Suppressor macrophage treated with lipopolysaccharide for 1 hour (primary cell): ENCODE measurements at places on chromosomes 4 and X.

GRCh38 chr4:7226439-7226838 is 34.1 kb downstream of the SORCS2 start:
- DNase-seq: no peak

- DNase-seq: no peak
Measured at GRCh38 chr4:82043081-82043808, 330.5 kb downstream of the HNRNPD start.

GRCh38 chrX:137988470-137988869 is 422.5 kb downstream of the ZIC3 start:
- DNase-seq: no peak

DNA sequence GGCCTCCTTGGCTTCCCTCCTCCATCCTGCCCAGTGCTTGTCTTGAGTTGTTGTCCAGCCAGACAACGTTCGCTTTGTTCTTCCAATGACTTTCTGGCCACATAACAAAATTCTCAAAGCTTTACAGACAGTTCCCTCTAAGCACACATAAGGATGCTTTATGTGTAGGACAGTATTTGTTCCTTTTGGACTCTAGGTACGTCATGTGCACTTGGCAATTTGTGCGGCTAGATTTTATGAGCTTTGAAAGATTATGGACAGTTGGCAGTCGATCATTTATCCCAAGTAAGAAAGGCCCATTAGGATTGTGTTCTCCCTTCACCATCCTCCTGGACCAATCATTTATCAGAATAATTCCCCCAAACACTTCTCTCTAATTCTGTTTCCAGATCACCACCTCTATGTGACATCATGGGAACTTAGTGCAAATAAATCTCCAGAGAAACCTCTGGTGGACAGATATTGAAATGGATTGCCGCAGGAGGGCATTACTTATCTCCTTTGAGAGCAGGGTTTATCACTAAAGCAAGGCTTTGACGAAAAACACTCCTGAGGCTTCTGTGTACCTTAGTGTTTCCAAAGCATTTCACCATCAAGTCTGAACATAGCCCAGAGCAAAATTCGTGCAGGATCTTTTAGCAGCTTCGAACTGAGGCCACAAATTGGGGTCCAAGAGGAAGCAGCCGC is 77.4 kb upstream of the BMPR1B start:
- DNase-seq: no peak

DNA sequence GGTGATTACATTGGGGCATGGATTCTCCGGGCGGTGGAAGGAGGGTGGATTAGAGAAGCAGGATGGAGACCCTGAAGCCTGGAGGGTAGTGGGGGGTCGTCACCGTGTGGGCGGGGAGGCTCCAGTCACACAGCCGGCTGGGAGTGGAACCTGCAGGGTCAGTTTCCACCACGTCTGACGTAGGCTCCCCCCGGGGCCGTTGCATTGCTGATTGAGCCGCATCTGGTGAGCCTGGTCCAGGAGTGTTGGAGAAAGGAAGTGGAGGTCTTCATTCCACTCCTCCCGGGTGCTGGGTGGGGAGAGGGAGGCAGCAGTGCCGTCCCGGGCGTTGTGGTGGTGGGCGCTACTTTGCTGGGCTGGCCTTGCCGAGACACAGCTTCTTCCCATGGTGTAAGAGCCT is 28.1 kb downstream of the TBC1D14 start:
- DNase-seq: no peak

- no peak for DNase-seq
Measured at GRCh38 chrX:153781428-153782047, 697 bp downstream of the SRPK3 start.

- DNase-seq: no peak
Measured at GRCh38 chrX:110097920-110098319, 95.0 kb downstream of the TMEM164 start.
